NCI-H1092 (cell line): ENCODE measurements at places on chromosomes 7 and 10.
A peak's percentile ranks its signal among the peaks of the same experiment; 100 is the strongest.

DNA sequence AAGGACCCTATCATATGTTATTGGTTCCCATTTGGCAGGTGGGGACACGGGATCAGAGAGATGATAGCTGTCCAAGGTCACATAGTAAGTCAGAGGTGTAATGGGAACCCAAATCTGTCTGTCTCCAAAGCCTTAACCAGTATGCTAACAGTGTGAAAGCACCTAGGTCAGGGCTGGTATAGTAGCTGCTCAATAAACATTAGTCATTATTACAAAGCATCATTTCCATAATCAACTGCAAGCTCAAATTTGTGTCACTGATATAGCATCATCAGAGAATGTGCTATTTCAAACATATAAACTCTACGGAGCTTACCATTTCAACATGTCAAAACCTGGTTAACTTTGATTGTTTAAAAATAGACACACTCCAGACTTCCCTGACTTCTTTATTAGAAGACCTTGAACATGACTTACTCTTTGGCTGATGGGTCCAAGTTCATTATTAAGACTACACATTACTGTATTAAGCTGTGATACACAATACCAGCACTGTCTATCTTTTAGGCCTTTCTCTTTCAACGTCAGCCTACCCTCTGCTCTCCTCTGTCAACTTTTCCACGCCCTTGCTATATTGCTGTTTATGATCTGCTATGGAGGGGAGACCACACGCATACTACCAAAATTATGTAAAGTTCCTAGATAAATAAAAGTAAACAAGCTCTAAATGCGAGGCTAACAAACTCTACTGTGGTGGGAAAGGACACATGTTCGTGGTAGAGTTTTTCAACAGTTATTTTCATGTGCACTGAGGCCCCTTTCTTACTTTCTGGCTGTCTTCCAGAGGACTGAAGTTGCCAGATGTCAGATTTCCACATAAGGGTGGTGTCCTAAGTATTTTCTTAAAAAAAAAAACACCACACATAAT is 33.6 kb downstream of the DNMBP start:
- DNase-seq, result no peak

GRCh38 chr10:21401196-21401595 is 124.3 kb downstream of the SKIDA1 start:
- no peak for DNase-seq

DNA sequence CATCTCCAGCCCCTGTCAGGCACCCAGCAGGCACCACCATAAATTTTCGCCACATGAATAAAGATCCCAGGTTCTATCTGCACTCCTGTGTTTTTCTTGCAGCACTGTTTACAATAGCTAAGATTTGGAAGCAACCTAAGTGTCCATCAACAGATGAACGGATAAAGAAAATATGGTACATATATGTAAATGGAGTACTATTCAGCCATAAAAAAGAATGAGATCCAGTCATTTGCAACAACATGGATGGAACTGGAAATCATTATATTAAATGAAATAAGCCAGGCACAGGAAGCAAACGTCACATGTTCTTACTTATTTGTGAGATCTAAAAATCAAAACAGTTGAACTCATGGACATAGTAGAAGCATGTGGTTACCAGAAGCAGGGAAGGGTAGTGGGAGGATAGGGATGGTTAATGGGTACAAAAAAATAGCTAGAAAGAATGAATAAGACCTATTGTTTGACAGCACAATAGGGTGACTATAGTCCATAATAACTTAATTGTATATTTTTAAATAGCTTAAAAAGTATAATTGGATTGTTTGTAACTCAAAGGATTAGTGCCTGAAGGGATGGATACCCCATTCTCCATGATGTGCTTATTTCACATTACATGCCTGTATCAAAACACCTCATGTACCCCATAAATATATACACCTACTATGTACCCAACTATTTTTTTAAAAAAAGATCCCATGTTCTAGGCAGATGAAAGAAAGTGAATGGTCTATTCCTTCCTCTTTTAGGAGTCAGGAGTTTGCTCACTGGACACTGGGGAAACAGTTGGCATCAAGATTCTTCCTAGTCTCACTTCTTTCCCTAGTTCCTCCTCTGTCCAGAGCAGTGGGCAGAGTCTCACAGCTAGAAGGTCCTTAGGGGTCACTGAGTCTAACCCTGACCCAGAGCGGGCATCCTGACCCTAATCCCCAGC is 1.0 kb upstream of the NPFFR1 start:
- no peak for DNase-seq

DNA sequence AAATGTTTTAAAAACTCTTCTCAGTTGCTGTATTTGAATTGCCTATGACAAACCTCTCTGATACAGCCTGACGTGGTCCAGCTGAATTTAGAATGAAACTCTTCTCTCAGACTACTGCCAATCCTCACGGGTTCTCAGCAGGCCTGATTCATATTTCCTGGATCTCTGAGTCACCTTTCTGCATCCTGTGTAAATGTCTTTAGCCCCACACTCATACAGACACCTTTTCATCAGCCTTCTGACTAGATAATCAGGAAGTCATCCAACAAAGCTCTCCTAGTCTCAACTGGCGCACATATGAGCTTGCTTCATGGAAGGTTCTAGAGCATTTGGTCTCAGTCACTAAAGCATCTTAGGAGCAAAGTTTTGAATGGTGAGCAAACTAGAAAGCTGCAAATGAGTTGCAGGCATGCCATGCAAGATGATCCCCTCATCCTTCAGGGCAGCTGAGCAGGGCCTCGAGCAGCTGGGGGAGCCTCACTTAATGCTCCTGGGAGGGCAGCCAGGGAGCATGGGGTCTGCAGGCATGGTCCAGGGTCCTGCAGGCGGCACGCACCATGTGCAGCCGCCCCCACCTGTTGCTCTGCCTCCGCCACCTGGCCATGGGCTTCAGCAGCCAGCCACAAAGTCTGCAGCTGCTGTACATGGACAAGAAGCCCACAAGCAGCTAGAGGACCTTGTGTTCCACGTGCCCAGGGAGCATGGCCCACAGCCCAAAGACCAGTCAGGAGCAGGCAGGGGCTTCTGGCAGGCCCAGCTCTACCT is 182.8 kb downstream of the ARHGAP12 start:
- DNase-seq, result no peak

DNA sequence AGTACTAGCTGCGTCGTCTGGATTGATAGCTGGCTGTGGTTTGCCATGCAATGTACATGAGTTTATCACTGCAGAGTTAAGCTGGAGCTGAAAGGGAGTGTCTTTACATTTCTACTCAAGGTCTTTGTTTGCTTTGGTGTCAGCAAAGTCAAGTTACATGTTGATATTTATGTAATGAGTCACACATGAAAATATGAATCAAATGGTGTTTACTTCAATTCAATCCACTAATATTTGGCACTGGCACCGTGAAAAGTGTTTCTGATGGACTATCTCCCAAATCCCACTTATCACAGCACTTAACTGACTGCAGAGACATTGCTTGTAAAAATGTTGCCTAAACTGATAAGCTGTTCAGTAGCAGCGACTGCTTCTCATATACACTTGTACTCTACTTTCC is 395.9 kb downstream of the TFEC start:
- no peak for DNase-seq

DNA sequence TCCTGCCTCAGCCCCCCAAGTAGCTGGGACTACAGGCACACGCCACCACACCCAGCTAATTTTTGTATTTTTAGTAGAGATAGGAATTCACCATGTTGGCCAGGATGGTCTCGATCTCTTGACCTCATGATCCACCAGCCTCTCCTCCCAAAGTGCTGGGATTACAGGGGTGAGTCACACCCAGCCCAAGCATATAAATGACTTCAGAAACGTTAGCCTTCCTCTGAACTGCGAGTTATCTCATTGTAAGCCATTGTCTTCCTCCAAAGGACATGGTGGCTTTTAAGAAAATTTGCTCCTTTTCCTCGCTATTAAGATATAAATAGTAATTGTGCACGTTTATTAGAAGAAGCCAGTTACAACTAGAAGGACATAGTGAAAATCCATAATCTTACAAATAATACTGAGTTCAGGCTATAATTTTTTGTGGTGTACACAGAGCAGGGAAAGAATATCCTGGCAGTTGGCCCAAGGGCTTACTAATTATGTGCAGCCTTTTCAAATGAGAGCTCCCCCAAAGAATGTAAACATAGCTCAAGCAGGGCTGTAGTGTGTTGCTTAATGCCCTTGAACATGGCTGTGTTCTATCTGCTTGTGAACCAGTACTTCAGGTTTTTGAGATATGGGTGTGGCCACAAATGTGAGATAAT is 495.8 kb downstream of the PARD3 start:
- peak; percentile 81 for DNase-seq

GRCh38 chr7:155943251-155943899 is 131.1 kb upstream of the SHH start:
- no peak for DNase-seq

- DNase-seq, result no peak
Measured at GRCh38 chr7:17773289-17773626, 167.0 kb downstream of the SNX13 start.

GRCh38 chr10:72263613-72264241 is 10.0 kb upstream of the DDIT4 start:
- DNase-seq, result peak; percentile 78

DNA sequence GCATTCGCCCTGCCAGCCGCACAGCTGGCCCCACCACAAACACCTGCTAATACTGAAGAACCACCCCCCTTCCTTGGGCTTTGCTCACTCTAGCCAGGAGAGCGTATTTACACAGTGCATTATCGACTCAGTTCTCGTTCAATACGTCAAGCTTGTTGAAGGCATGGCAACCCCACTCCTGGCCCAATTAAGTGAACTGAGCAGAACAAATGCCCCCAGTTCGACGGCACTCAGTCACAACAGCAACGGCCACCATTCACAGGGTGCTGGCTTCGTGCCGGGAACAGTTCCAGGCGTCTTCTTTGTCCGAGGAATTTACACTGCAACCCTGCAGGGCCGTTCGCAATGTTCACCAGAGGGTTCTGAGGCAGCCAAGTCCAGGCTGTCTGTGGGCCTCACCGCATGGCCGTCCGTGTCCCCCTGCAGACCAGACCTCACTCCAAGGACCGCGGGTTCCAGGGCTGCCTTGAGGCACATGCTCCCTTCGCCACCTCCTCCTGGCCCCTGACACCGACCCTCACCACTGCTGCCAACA is 175.3 kb downstream of the DIP2C start:
- peak; percentile 78 for DNase-seq

DNA sequence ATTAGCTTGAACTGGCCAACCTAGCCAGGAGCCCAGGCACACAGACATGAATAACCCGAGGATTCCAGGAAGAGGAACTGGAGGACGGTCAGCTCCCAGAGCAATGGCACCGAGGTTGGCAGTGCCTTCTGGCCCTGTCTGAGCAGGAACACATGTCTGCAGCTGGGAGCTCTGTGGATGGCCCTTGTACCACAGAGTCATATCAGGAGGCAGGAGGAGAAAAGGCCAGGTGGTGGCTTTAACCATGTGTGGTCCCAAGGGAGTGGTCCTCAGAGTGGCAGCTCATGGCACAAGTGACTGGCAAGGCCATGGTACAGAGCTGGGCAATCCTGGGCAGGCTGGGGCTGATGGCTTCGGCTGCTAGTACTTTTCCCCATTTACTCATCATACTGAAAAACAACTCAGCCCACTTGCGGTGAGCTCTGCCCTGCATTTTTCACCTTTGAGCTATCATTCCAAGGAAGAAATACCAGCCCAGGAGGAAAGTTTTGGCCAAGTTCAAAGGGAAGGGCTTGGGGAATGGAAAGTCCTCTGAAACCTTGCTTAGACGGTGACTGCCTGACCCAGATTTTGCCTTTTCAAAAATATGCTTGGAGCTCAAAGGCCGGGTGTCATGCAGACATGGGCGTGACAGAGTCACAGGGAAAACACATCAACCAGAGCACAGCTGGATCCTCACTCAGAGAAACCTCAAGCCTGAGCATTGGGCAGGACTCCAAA is 25.7 kb upstream of the LOXL4 start:
- DNase-seq, result no peak

DNA sequence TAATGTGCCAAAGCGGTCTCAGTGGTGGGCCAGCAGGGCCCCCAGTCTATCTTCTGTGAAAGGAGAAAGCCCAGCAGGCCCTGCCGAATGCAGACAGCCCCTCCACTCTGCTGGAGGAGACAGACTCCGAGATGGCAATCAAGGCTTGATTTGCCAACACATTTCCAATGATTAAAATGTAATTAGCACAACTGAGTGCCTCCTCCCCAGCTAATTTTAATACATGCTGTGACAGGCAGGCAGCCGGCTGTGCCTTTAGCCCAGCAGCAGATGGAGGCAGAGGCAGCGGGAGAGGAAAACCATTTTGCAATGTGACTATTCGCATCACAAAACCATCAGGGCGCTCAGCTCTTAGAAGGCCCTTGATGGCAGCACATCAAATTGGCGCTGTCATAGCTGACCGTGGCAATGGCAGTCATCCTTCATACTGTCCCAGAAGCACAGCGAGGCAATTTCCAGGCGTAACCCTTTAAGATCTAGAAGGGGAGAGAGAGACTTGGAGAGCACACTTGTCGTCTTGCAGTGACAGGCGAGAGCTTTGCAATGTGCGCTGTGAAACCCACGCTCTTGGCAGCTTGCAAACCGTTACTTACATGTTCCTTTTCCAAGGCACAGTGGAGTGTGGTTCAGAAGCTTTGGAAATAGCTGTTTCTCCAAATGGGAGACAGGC is 714.8 kb upstream of the GALNT17 start:
- no peak for DNase-seq

DNA sequence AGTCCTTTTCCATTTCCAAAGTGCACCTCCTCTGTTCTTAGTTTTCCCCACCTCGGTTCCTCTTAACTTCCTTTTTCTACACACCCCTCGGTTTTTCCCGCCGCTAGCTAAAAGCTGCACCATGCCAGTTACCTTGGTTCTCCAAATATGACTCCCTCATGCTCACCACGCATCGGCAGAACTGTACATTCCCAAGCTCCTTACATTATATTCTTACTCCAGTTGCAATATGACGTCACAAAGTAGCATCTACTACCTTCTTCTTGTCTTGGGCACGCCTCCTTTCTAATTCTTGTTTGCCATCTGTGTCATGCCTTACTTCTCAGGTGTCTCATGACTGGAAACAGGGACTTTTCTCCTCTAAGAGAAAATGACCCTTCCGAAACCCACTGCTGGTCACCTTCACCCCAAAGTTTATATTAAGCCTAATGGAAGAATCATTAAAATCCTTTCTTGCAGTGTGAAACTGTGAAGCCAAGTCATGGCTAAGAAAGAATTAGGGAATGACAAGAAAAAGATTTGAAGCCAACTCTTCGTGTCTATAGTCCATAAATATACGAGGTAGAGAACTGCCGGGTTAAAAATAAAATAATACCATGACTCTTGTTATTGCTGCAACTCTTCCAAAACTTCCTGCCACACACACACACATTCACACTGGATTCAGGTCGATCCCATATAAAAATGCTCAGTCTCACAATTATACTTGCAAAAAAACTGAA is 1.7 kb downstream of the ESYT2 start:
- no peak for DNase-seq

GRCh38 chr7:30224511-30225062 is 59.8 kb upstream of the ZNRF2 start:
- DNase-seq, result no peak
